Activated CD8-positive, alpha-beta memory T cell treated with anti-CD3 and anti-CD28 coated beads, Interleukin-2, amount 50 U/mL, for 4 hours (primary cell): ENCODE measurements at places on chromosomes 7 and 10.

- no peak for DNase-seq
Measured at GRCh38 chr10:123459371-123460091, 206.6 kb upstream of the GPR26 start.

- no peak for DNase-seq
Measured at GRCh38 chr7:19375976-19376375, 230.8 kb upstream of the FERD3L start.

- no peak for DNase-seq
Measured at GRCh38 chr7:42350801-42351200, 113.8 kb upstream of the GLI3 start.

GRCh38 chr10:130354976-130355795 is 219.0 kb downstream of the GLRX3 start:
- no peak for DNase-seq

GRCh38 chr7:127907110-127908040 is 123.9 kb downstream of the LRRC4 start:
- DNase-seq = no peak
